ENCODE measurements at places on chromosomes 2 and 18. TPM values are rescaled to one million over a fixed set of nuclear protein-coding genes. Genes with fewer than 3 reads are reported as not detected.
A peak's percentile ranks its signal among the peaks of the same experiment; 100 is the strongest.

The APCDD1 gene
- total RNA-seq: not detected

The FAM124B gene
- 0.43 TPM for total RNA-seq

The QPCT gene
- total RNA-seq: not detected

The HOXD12 gene
- not detected for total RNA-seq

The KRTCAP3 gene
- total RNA-seq: 6.7 TPM

The ZNF804A gene
- not detected for total RNA-seq

The NPC1 gene
- 27.9 TPM for total RNA-seq

DNA sequence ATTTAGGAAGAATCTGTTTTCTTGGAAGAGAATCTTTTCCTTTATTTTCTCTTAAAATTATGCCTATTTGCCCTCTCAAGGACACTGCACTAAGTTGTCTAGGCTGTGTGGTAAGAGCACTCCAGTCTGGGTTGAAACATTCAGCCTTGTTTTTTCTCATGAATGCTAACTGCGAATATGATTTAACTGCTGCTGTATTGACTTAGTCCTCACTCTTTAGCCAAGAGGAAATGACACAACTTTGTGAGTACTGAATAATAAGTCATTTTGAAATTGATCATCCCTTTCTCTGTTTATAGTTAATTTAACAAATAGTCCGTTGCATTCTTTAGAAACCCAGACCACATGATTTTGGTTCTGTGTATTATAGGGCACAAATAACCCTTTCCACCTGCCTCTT is 4.5 kb upstream of the RND3 start:
- no peaks in the 10 kb centered on the region for H3K36me3 ChIP-seq
- no peak overlapping the region for H3K27ac ChIP-seq
- DNase-seq: no peak
- no peak overlapping the region for H3K4me3 ChIP-seq
- peaks cover 32% of the 10 kb centered on the region for H3K27me3 ChIP-seq

- H3K4me3 ChIP-seq: no peak overlapping the region
- no peaks in the 10 kb centered on the region for H3K4me1 ChIP-seq
- no peaks in the 10 kb centered on the region for H3K27me3 ChIP-seq
- H3K36me3 ChIP-seq: peaks cover 19% of the 10 kb centered on the region
Observed at GRCh38 chr2:161332371-161332967, 24.2 kb downstream of the PSMD14 start.

DNA sequence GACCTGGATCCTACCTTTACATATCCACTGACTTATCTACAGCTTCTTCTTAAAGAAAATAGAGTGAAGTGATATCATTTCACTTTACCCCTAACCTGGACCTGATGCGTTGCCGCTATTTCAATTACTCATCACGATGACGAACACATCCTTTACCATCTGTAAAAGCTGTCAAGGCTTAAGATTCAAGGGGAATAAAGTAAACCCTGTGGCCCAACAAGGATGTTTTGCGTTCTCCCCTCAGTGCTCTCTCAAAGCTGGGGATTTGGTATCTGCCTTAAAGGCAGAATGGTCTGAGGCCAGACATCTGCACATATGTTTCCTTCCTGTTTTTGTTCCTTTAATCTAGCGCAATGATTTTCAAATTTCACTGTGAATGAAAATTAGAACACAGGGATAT is 100.1 kb upstream of the KLF7 start:
- no peak overlapping the region for H3K4me3 ChIP-seq
- H3K27ac ChIP-seq: no peak overlapping the region
- peak; percentile 27 for DNase-seq
- no peaks in the 10 kb centered on the region for H3K36me3 ChIP-seq
- H3K4me1 ChIP-seq: peaks cover 9% of the 10 kb centered on the region
- H3K27me3 ChIP-seq: no peaks in the 10 kb centered on the region

DNA sequence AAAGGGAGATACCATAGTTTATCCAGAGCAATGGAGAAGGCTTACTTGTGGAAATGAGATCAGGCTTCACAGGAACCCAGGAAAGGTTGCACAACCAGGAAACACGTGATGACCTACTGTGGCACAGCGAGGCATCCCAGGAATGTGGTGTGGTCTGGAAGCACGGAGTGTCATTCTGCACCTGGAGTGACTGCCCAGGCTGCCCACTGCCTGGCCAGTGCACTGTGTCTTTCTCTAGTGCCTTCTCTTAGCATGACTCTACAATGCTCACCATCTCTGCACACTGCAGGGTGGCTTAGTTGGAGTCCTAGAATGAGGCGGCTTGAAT is 48.9 kb downstream of the CHST9 start:
- no peak overlapping the region for H3K4me3 ChIP-seq
- H3K36me3 ChIP-seq: no peaks in the 10 kb centered on the region
- H3K4me1 ChIP-seq: no peaks in the 10 kb centered on the region
- H3K27me3 ChIP-seq: no peaks in the 10 kb centered on the region

DNA sequence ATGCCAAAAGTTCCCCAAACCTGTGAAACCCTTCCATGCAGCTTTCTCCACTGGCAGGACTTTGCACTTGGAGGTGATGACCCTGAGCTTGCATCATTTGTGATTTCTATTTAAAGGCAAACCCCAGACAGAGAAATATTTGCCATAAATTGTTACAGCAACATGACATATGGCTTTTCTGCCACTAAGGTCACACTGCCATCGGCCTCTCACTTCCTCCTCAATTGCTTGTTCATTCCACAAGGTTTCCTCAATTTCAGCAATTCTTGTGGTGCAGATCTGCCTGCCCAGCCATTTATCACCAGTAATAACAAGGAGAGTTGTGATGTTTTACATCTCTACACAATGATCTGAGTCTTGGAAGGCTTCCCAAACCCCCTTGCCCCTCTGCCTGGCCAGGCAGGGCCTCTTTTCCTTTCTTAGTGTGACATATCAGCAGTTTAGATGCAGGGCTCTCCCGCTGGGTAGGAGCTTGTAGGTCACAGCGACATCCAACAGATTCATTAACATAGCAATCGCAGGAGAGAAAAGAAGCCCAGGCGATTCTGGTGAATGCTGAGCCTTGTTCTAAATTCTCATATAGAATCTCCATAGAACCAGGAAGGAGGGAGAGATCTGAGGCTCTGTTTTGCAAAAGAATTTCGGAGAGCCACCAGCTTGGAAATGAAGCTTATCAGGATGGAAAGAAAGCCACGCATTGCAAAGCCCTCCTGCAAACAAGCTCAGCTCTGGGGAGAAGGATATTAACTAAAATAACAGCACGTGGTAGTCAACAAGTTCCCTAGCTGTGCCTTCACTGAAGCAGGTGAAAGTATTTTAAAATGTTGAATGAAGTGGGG is 46.7 kb upstream of the ITGA6 start:
- H3K4me3 ChIP-seq: no peak overlapping the region
- no peak overlapping the region for H3K27ac ChIP-seq
- H3K36me3 ChIP-seq: no peaks in the 10 kb centered on the region
- H3K27me3 ChIP-seq: no peaks in the 10 kb centered on the region
- DNase-seq: no peak
- H3K4me1 ChIP-seq: no peaks in the 10 kb centered on the region

- no peak for DNase-seq
- H3K27me3 ChIP-seq: peaks cover 12% of the 10 kb centered on the region
- H3K36me3 ChIP-seq: no peaks in the 10 kb centered on the region
- H3K4me3 ChIP-seq: no peak overlapping the region
- H3K4me1 ChIP-seq: no peaks in the 10 kb centered on the region
- no peak overlapping the region for H3K27ac ChIP-seq
Observed at GRCh38 chr2:226187156-226187555, 612.5 kb downstream of the IRS1 start.

DNA sequence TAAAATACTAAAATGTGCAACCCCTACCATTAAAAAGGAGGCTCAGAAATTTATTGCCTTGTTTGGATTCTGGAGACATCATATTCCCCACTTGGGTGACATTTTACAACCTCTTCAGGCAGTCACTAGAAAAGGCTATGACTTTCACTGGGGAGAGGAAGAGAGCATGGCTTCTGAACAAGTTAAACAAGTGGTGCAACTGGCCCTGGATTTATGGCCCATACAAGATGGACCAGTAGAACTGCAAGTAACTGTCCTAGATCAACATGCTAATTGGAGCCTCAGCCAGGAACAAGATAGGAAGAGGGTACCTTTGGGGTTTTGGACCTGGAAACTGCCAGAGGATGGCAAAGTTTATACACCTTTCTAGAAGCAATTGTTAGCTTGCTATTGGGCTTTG is 4.0 kb upstream of the DSG2 start:
- H3K27me3 ChIP-seq: peaks cover 28% of the 10 kb centered on the region
- H3K27ac ChIP-seq: no peak overlapping the region
- no peak overlapping the region for H3K4me3 ChIP-seq

DNA sequence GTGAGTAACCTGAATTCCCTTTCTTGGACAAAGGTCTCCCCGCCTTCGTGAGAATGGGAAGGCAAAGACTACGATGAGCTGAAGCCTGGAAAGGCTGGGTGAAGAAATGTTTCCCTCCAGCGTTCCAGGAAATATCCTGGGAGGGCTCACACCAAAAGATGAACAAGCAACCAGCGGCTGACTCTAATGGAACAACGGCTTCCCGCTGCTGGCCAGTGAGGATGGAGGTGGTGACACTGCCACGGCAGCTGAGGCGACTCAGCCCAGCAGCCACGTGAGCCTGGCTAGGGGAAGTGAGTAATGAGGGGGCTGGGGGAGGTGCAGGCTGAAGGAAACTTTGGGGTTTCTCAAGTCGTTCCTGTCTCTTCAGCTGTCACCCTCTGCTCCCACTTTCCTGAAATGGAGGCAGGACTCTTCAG is 105.0 kb upstream of the SMAD7 start:
- no peak overlapping the region for H3K27ac ChIP-seq
- no peaks in the 10 kb centered on the region for H3K27me3 ChIP-seq
- peak; percentile 70 for DNase-seq
- peaks cover 3% of the 10 kb centered on the region for H3K36me3 ChIP-seq
- H3K4me3 ChIP-seq: no peak overlapping the region
- peaks cover 29% of the 10 kb centered on the region for H3K4me1 ChIP-seq

DNA sequence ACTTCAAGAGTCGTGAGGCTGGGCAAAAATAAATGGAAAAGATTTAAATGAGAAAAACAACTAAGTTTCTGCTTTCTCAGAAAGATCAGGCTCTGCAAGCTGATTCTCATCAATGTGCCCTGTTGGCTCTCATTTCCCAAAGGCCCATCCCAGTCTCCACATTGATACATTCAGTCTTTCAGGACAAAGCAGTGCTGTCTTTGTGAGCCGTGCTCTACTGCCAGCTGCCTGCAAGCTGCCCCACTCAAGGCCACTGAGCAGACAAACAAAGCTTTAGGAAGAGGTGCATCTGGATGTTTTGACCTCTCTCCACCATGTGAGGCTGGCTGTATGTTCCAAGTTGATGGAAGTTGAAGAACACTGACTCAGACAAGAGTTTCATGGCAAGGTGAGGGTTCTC is 48.8 kb downstream of the FSHR start:
- no peaks in the 10 kb centered on the region for H3K27me3 ChIP-seq
- no peaks in the 10 kb centered on the region for H3K36me3 ChIP-seq
- H3K4me1 ChIP-seq: no peaks in the 10 kb centered on the region
- no peak overlapping the region for H3K27ac ChIP-seq
- no peak overlapping the region for H3K4me3 ChIP-seq

DNA sequence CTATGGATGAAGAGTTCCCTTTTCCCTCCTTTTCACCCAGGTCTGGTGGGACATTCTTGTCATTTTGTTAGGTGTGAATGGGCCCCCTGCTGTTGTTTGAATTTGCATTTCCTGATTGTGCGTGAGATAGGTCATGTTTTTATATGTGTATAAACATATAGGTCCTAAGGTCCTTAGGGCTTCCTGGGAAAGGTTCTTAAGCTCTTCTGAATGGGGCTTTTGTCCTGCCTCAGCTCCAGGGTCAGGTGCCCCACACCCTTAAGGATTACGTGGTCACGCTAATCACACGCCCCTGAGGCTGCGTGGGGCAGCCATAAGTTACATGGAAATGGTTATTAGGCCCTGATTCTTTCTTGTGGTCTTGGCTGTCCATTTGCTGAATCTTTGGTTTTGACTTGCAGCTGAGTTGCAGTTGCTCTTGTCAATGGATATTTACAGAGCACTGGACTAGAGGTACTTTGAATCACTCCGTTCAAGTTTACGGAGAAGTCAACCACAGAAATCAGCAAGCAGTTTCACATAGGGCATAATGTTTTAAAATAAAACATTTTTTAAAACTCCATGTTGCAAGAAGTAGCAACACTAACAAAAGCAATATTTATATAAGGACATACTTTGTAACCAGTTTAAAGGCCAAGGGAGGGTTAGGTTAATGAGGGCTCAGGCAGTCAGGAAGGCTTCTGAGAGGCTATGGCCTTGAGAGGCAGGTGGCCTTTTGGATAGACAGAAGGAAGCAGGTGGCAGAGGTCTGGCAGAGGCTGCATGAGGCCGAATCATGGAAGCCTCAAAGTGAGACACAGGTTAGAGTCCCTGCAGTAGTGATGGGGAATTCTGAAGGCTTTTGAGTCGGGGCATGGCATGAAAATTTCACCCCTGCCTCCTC is 24.2 kb downstream of the LIPG start:
- no peaks in the 10 kb centered on the region for H3K4me1 ChIP-seq
- peaks cover 10% of the 10 kb centered on the region for H3K27me3 ChIP-seq
- no peak overlapping the region for H3K4me3 ChIP-seq
- no peaks in the 10 kb centered on the region for H3K36me3 ChIP-seq
- no peak for DNase-seq
- no peak overlapping the region for H3K27ac ChIP-seq

- no peak for DNase-seq
- no peaks in the 10 kb centered on the region for H3K27me3 ChIP-seq
- no peak overlapping the region for H3K27ac ChIP-seq
- no peaks in the 10 kb centered on the region for H3K4me1 ChIP-seq
Observed at GRCh38 chr2:109364217-109364616, 235.2 kb downstream of the SH3RF3 start.

DNA sequence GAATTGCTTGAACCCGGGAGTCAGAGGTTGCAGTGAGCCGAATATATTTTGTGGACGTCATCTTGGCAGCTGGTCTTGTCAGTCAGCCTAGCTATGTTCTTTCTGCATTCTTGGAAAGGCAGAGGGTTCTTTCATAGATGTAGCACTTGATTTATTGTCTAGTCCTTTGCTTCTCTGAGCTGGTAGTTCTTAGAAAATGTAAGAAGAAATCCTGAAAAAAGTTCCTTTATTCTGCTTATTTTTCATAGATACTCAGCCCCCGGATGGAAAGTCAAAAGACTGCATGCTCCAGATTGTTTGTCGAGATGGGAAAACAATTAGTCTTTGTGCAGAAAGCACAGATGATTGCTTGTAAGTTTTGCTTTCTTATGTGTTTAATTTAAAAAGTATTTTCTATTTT is 21.3 kb downstream of the PLEKHB2 start:
- H3K27ac ChIP-seq: no peak overlapping the region
- H3K27me3 ChIP-seq: no peaks in the 10 kb centered on the region
- no peak for DNase-seq
- H3K4me1 ChIP-seq: peaks cover 5% of the 10 kb centered on the region

DNA sequence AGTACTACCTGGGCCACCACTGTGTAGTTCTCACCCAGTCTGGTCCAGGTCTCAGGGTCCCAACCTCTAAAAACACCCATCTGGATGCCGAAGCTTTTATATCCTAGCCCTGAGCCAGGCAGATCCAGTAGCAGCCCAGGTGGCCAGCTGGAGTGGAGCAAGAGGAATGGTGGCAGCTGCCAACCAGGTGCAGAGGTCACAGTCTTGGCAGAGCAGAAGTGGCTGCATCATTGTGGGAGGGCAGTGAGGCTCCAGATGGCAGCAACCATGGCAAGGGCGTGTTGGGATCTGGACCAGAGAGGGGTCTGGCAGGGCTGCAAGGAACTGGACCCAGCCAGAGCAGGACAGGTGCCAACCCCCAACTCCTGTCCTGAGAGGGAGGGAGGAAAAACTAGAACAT is 72.2 kb upstream of the AGAP1 start:
- no peak for DNase-seq
- H3K4me3 ChIP-seq: no peak overlapping the region
- H3K4me1 ChIP-seq: no peaks in the 10 kb centered on the region

GRCh38 chr2:170436077-170436943 is 258.4 kb downstream of the MYO3B start:
- DNase-seq: no peak
- peaks cover 12% of the 10 kb centered on the region for H3K27me3 ChIP-seq
- no peaks in the 10 kb centered on the region for H3K36me3 ChIP-seq
- H3K27ac ChIP-seq: no peak overlapping the region

All from activated naive CD4-positive, alpha-beta T cell treated with anti-CD3 and anti-CD28 coated beads for 36 hours (primary cell).